NCI-H2029 treated with DMSO at 0.1 percent for 48 hours (cell line): ENCODE measurements at places on chromosomes 12 and 14.

DNA sequence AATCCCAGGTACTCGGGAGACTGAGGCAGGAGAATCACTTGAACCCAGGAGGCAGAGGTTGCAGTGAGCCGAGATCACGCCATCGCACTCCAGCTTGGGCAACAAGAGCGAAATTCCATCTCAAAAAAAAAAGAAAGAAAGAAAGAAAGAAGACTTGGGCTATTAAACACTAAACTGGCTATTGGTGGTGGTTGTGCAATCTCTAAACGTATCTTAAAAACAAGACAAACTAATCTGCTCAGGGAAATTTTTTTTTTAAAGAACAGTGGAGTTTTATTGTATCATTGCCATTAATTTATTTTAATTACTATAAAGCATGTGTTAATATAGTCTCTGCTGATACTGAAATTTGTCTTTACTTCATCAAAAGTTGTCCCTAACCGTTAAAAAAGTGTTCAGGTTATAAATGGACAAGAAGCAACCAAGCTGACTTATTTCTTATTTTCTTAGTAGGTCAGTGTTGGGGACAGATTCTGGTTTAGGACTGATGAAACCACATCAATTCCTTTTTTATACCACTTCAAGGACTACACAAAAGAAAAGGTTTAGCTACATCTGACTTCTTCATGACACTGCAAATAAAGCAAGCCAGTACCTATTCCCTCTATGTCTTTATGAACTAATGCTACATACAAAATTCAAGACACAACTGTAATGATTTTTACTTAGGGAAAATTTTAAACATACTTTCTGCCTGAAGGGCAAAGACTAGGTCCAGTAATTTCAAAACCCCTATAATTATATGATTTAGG is 68.7 kb upstream of the KRAS start:
- no peak for DNase-seq

GRCh38 chr14:90846511-90846910 is 30.3 kb upstream of the TTC7B start:
- DNase-seq: no peak

DNA sequence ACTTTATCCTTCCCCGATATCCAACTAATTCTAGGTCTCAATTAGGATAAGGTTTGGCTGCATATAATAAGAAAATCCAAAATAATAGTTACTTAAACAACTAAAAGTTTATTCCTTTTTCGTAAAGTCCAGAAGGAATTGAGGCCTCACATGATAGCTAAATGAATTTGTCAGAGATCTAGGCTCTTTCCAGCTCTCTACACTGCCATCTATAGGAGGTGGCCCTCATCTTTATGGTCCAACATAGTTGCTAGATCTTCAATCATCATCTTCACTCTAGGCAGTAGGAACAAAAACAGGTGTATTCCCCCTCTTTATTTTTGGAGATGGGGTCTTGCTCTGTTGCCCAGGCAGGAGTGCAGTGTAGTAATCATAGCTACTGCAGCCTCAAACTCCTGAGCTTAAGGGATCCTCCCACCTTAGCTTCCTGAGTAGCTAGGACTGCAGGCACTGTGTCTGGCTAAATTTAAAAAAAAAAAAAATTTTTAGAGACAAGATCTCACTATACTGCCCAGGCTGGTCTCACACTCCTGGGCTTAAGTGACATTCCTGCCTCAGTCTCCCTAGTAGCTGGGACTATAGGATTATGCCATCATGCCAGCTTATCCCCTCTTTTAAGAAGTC is 46.5 kb upstream of the SAV1 start:
- DNase-seq: no peak

- no peak for DNase-seq
Measured at GRCh38 chr14:96920820-96921219, 123.6 kb downstream of the VRK1 start.

DNA sequence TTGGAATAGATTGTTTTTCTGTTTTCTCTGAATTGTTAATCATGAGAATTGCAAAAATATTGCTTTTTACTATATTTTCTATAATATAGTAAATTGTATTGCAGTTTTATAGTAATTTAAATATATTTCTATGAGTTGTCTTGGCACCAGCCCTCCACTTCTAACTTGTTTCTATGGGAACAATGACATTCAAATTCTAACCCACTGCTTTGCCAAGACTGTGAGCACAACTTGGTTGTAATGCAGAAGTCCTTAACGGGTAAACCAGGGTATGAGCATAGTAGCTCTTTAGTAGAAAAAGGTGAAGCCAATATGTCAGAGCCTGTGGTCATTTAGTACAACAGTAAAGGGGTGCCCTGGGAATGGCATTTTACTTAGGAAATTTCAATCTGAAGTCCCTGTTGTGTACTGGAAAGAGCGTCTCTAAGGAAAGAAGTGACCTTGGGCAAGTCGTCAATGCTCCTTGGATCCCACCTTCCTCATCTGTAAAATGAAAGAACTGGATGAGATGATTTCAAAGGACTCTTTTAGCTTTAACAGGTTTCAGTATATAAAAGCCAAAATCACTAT is 283.3 kb downstream of the ATP23 start:
- DNase-seq: no peak

GRCh38 chr12:6946033-6946919 is 2.5 kb downstream of the C12orf57 start:
- peak; percentile 90 for DNase-seq

- no peak for DNase-seq
Measured at GRCh38 chr12:94872971-94873733, 130.3 kb downstream of the NDUFA12 start.

- no peak for DNase-seq
Measured at GRCh38 chr12:123091230-123092150, 59.4 kb downstream of the PITPNM2 start.

DNA sequence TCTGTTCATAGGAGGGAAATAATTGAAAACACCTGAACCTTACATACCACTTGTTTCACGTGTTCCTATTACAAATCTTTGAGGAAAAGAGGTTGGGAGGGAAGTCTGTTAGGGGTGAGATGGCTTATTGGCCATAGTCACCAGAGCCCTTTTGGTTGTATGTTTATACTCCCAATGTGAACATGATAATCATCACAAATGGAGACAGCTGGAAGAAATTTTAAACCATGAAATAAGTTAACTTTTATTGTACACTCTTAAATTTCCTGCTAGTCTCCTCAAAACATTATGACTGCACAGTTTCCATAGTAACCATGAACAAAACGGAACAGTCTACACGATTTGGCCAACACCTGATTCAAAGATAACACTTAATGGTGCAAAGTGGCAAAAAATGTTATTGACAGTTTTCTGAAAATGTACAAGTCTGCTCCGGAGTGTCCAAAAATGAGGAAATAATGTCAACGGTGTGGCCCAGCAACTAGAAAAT is 56.9 kb downstream of the LMNTD1 start:
- DNase-seq: no peak

GRCh38 chr12:68233498-68233897 is 7.9 kb upstream of the IL26 start:
- DNase-seq: no peak

- DNase-seq: no peak
Measured at GRCh38 chr12:2039034-2039433, 13.8 kb upstream of the CACNA1C start.

DNA sequence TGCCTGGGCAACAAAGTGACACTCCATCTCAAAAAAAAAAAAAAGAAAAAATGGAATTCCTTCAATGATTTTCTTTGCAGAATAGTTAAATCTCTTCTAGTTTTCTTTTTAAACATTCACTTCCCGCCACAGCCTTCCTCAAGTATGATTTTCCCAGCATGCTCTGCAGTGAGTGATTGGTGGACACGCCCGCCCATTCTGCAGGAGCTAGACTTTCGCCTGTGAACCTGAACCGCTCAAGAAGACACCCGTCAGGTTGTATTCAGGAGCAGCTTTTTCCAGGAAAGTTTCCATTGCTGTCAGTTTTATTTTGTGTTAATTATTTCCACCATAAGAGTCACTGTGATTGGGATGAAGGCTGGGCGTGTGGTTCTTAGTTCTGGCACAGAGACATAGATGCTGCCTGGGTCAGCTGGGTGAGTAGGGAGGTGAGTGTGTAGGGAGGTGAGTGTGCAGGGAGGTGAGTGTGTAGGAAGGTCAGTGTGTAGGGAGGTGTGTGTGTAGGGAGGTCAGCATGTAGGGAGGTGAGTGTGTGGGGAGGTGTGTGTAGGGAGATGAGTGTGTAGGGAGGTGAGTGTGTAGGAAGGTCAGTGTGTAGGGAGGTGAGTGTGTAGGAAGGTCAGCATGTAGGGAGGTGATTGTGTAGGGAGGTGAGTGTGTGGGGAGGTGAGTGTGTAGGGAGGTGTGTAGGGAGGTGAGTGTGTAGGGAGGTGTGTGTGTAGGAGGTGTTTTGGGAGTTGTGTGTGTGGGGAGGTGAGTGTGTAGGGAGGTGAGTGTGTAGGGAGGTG is 76.2 kb downstream of the KIF26A start:
- no peak for DNase-seq

DNA sequence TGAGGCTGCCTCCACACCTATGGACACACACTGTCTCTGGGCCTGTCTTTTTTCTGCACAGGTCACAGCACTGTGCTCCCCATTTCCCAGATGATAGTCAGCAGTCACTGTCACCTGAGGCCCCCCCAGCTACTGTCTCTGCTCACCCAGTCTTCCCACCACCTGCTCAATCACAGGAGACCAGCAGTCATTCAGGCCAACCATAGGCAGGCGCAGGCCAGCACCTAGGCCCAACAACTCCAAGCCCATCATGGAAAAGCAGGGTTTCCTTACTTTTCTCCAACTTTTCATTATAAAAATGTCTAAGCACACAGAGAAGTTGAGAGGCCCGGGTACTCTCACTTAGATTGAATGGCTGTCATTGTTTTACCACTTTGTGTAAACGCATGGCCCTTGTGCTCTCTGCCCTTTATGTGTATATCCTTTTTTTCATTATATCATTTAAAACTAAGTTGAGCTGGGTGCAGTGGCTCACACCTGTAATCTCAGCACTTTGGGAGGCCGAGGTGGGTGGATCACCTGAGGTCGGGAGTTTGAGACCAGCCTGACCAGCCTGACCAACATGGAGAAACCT is 7.1 kb downstream of the PXN start:
- DNase-seq: no peak

DNA sequence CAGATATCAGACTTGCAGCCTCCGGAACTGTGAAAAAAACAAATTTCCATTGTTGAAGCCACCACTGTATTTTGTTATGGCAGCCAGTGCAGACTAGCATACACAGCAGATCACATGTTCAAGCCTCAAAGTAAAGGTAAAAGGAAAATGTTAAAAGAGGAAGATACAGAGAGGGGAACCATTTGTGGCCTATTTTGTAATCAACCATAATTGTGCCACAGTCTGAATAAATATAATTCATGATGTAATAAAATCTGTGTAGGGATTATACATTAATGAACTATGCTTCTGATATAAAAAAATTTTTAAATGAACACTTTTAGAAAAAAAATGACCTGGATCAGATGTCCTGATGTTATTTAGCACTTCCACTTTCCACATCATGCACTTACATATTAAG is 79.6 kb downstream of the SLC16A7 start:
- DNase-seq: no peak

- no peak for DNase-seq
Measured at GRCh38 chr14:89058697-89059096, 234.2 kb downstream of the TTC8 start.

DNA sequence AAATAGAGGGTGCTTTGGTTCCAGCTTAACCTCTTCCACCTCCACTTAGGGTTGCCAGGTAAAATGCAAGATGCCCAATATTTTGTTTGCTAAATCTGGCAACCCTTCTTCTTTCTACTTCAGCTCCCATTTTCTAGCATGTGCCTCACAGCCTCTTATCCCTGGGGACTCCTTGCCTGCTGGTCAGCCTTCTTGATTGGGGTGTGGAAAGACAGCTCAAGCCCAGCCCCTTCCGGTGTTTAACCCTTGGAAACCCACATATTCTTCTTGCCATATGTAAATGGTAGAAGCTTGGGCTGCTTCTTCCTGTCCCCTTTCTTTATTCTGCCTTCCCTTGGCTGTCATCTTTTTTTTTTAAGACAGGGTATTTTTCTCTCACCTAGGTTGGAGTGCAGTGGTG is 5.7 kb downstream of the SPIC start:
- DNase-seq: no peak

DNA sequence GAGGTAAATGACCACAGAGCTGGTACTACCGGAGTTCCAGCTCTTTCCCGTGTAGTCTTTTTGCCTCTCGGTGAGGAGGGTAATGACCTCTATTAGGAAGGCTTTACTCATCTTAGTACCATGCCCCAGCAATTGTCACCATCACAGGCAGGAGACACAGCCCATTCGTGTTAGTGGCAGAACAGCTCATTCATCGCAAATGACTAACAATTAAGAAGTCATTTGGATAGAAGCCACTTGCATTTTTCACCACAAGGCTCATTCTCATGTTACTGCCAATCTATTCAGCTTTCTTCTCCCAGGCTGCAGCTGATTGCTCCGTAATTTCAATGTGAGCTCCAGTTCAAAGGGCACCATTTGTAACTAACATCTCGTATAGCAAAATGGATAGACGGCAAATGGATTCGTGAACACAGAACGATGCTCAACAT is 718.8 kb upstream of the TMEM132C start:
- DNase-seq: peak; percentile 66

DNA sequence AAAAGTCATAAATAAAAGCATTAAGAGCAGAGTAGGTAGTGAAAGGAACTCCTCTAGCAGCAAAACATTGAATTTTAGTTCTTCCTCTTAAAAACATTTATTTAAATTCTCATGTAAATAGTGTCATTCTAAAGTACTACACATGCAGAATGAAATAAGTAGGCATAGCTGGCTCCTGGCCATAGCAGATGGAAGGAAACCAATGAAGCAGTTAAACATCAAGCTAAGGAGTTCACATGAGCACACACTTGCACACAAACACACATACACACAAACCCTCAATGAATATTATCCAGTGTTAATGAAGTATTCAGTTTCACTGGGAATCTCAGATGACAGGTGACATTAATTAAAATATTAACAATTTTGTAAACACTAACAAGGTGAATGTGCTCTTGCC is 69.3 kb downstream of the SLC35F4 start:
- no peak for DNase-seq

GRCh38 chr12:31019976-31020375 is 53.7 kb upstream of the DDX11 start:
- DNase-seq: no peak

- no peak for DNase-seq
Measured at GRCh38 chr12:116380108-116380507, 102.6 kb upstream of the MED13L start.

- no peak for DNase-seq
Measured at GRCh38 chr12:119857041-119857591, 20.0 kb downstream of the CIT start.

- no peak for DNase-seq
Measured at GRCh38 chr12:99686142-99686541, 38.6 kb downstream of the GARIN6 start.

GRCh38 chr12:69996241-69996640 is 171.2 kb downstream of the MYRFL start:
- DNase-seq: no peak

GRCh38 chr14:50875359-50876070 is 3.7 kb downstream of the ABHD12B start:
- DNase-seq: no peak

- no peak for DNase-seq
Measured at GRCh38 chr14:104421401-104421821, 158.2 kb upstream of the C14orf180 start.

GRCh38 chr12:3076730-3077571 is at the start of gene TSPAN9:
Gene TSPAN9, plus strand, starts transcription at chr12:3077379. Its CDS starts 123,815 bp downstream, at chr12:3201194.
- DNase-seq: peak; percentile 61

- no peak for DNase-seq
Measured at GRCh38 chr12:565161-565560, 98.1 kb downstream of the NINJ2 start.

- DNase-seq: no peak
Measured at GRCh38 chr12:104049903-104050356, at the start of gene GLT8D2. Gene GLT8D2, minus strand, starts transcription at chr12:104050187. Its CDS starts 30,539 bp downstream, at chr12:104019648.

GRCh38 chr14:58395812-58396788 is at the start of gene TOMM20L:
Gene TOMM20L, plus strand, starts transcription at chr14:58395930. Its CDS starts 28 bp downstream, at chr14:58395958.
- DNase-seq: peak; percentile 57
